Stimulated activated CD4-positive, alpha-beta T cell treated with anti-CD3 and anti-CD28 coated beads, TNF-alpha, amount 100 ng/mL, for 1 hour (primary cell): ENCODE measurements at places on chromosomes 1 and 21.

DNA sequence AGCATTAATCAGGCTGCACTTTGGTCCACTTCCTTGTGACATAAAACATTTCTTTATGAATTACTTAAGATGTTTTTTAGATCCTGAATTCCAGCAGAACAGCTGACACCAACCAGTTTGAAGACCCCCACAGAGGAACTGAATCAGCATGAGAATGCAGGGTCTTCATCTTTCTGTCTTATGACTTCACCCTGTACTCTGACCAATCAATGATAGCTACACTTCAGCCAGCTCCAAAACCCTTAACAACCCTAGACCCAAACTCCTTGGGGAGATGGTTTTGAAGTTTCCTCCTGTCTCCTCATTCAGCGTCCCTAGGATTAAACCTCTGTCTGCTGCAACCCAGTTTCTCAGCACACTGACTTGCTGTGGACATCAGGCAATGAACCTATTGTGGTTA is 175.0 kb downstream of the CTH start:
- no peak for DNase-seq

- peak; percentile 57 for DNase-seq
Measured at GRCh38 chr1:1371746-1372711, 3.0 kb downstream of the AURKAIP1 start.

DNA sequence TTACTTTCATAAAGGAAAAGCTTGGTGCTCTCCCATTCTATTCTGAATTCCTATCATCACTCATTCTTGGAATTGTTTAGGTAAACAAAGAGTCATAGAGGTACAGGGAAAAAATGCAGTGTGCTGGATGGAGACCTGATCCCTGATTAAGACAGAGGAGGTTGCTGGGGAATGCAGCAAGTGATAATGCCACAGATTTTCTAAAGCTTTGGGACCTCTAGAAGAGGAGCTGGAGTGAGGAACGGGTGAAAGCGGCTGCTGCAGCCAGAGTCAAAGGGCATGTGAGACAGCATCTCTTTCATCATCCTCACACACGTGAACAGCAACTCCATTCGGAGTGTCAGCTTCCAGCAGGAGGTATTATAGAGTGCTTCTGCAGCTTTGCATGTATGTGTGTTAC is 54.9 kb upstream of the DIPK1A start:
- DNase-seq, result no peak

DNA sequence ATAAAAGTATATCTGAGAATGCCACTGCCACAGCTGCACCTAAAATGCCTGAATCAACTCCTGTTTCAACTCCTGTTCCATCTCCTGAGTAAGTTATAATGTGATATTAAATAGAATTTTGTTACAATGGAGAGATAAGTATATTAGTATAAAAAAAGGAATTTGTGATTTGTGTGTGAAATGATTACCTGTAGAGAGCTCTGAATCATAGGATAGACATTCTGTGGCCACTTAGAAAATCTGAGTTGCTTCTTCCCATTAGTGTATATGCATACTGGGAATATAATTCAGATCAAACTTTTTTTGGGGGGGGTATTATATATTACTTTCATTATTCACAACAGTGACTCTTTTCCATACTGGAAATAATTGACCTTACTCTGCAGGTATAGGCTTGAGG is 52.9 kb downstream of the SUCO start:
- DNase-seq, result no peak

DNA sequence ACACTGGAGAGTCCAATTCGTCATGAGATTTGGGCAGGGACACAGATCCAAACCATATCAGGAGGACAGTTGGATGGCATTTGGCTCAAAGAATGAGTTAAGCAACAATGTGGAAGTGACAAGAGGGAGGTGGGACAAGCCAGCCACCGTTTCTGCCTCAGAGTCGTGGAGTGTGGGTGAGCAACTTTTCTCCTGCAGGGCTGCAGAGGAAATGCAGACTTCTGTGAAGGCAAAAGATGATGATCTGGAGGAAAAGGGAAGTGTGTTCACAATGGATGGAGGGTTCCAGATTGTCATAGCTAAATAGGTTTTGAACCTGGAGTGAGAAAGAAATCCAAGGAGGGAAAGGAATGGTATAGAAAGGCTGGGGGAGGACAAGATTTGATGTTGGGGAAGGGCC is 16.4 kb upstream of the KANK4 start:
- DNase-seq, result no peak

GRCh38 chr1:22876359-22877111 is 96.1 kb downstream of the LACTBL1 start:
- DNase-seq, result no peak

DNA sequence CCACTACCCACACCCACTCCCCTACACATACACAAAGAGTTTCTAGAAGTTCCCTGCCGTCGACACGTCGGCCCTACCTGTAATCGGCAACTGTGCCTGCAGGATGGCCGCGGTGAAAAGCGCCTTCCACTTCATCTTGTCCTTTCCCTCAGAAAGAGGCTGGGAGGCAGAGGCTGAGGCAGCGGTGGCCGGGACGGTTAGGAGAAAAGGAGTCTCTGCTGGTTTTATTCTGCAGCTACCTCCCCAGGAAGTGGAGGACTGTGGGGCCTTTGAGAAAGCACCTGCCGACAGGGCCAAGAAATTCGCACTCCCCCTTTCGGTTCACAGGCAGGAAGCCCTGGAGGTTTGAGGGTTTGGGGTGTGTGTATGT is at the start of gene CD247:
Gene CD247 (minus strand): TSS at position 199 of the 370 bp plus-strand sequence. CDS start 64 bp downstream, at position 135.
- peak; percentile 51 for DNase-seq

GRCh38 chr1:10598389-10598702 is 123.6 kb downstream of the PEX14 start:
- no peak for DNase-seq

DNA sequence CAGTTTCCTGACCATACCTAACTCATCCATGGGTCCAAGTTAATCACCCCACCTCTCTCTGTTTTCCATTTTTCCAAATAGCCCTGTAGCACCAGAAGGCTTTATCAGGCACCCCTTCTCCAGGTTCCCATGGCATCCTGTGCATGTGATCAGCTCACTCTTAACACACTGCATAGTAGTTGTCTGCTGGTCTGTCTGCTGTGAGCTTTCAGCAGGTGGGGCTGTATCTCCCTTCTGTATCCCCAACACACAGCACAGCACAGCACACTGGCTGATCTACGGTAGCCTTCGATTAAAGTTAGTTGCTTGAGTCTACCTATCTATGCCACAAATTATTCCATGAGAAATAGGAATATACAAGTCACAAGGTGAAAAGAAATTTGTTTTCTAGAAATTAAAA is 54.3 kb upstream of the C1orf198 start:
- no peak for DNase-seq

DNA sequence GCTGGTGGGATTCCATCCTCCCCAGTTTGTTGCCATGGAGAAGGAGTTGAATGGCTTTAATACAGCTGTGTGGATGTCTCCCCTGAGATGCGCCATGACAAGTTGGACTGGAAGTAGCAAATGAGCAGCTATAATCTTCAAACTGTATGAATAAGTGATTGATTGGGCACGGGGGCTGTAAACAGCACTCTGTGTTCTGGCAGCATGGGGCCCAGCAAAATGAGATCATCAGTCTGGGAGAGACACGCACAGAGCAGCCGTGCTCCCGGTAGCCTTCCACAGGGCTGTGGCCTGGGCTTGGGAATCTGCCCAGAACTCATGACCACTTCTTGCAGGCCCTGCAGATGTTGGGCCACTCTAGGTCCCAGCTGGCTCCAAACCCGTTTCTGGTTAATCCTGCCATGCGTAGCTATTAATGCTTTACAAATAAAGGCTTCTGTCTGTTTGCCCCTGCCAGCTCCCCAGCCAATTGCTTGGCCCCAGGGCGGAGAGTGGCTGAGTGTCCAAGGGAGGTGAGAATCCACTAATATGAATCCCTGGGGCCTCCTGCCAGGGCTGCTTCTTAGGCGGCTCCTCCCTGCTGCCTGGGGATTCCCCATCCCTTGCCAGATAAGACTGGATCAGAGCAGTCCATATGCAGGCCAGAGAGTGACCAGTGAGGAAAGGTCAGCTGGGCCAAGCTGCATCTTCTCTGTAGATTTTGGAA is 642.9 kb downstream of the AJAP1 start:
- no peak for DNase-seq

DNA sequence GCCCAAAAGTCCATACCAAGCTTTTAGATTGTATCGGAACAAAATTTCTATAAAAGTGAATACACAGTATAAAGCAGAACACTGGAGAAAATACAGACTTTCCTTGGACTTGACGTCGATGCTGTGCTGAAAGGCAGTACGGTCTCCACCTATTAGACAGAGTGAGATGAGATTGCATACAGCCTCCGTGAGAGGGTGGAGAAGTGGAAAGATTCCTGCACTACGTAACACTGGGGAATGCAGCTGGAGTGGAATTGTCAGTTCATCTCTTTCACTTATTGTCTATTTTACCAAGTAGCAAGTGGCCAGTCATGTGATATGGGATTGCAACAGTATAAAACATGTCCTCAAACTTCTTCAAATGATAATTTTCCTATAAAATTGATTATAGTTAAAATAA is 209.5 kb downstream of the ZP4 start:
- DNase-seq, result no peak

GRCh38 chr1:34906756-34907155 is 22.7 kb downstream of the DLGAP3 start:
- no peak for DNase-seq

- no peak for DNase-seq
Measured at GRCh38 chr1:206635978-206636345, 626 bp downstream of the DYRK3 start.

GRCh38 chr1:81852961-81853360 is 52.2 kb downstream of the ADGRL2 start:
- DNase-seq, result no peak

DNA sequence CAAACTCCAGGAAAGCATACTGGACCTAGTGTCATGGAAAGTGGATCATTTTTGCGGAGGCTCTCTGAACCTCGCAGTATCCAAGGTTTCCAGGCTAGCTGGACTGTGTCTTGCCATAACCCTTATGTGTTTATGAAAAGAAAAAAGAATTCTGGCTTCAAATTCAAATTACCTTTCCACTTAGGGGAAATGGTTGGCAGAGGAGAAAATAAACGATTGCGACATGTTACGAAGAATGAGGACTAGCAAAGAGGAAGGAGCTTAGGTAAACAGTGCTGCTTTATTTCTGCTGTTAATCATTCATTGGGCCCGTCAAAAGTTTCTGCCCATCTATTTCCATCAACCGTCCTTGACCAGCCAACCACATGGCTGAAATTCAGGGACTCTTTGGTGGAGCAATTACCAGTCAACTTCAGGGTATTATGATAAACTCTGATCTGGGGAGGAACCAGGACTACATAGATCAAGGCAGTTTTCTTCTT is at the start of gene C4BPA:
Gene C4BPA (plus strand): TSS at position 342 of the 482 bp plus-strand sequence. CDS start 8,793 bp downstream, outside the sequence.
- DNase-seq, result no peak

GRCh38 chr1:215529111-215529510 is 38.0 kb upstream of the KCTD3 start:
- DNase-seq, result no peak

DNA sequence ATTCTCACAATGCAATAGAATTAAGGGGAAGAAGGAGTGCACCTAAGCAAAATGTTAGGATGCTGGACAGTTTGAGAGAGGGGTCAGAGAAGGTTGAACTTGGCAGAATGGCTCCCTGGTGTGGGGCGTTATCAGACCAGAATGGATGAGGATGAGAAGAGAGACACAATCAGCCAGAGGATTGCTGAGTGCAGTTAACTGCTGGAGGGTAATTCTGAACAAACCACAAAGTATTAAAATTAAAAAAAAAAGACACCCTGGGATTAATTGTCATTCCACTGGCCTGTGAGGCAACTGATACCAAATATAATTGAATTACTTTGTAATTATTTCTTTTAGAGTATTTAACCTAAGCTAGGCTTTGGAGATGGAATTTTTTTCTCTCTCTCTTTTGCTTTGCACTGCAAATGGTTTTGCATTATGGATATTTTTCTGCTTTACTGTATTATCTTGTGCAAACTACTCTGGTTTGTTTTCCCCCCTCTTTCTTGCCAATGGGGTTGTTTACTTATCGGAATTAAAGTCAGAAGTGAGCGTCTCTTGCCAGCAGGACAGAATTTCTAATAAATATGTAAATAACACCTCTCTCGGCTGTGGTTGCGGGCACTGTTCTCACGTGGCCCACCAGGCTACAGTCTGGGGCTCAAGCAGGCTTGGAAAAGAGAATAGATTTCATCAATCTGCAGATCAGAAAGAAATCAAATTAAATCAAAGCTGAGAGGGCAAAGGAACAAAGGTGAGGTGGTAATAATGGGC is 572.9 kb upstream of the CAMK1G start:
- DNase-seq, result no peak

DNA sequence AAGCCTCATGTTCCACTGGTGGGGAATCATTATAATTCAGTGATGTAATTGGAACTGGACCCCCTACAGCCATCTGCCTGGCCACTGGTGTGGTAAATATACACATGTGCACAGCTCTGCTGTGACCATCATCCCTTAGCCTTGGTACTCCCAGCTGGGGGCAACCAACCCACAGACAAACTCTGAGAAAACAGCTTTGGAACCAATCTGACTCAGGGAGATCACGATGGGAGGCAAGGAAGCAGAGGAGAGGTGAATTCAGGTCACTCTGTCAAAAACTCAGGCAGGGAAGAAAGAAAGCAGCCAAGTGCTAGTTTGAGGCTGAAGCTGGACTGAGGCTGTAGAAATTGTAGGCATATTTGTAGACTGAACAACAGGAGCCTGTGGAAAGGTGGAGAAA is 197.8 kb upstream of the GALNT2 start:
- no peak for DNase-seq

- no peak for DNase-seq
Measured at GRCh38 chr1:31769720-31770390, 5.7 kb upstream of the ADGRB2 start.

DNA sequence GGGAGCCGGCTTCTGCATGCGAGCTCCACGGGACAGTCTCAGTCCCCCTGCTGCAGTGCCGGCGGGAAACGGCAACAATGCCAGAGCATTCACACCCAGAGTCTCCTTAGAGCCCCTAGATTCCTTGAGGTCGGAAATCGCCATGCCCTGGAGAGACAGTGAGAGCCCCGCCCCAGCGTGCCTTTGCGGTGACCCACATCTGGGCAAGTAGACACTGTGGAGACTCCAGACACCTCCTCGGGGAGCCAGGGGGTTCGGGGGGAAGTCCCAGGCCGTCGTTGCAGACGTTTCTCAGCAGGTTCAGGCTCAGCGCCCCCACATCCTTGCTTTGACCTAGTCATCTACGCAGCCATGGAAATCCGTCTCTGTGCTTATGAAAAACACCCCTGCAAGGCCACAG is 81.3 kb upstream of the ARHGEF16 start:
- DNase-seq, result no peak
